ENCODE measurements at places on chromosomes 4 and X. TPM values are rescaled to one million over a fixed set of nuclear protein-coding genes. Genes with fewer than 3 reads are reported as not detected.

The MAGEA8 gene
- polyA plus RNA-seq: 0.63 TPM

The CT55 gene
- 0.42 TPM for polyA plus RNA-seq

The GLRA3 gene
- not detected for polyA plus RNA-seq

The IL21 gene
- not detected for polyA plus RNA-seq

- DNase-seq: no peak
Observed at GRCh38 chr4:48693856-48694574, 86.1 kb downstream of the FRYL start.

DNA sequence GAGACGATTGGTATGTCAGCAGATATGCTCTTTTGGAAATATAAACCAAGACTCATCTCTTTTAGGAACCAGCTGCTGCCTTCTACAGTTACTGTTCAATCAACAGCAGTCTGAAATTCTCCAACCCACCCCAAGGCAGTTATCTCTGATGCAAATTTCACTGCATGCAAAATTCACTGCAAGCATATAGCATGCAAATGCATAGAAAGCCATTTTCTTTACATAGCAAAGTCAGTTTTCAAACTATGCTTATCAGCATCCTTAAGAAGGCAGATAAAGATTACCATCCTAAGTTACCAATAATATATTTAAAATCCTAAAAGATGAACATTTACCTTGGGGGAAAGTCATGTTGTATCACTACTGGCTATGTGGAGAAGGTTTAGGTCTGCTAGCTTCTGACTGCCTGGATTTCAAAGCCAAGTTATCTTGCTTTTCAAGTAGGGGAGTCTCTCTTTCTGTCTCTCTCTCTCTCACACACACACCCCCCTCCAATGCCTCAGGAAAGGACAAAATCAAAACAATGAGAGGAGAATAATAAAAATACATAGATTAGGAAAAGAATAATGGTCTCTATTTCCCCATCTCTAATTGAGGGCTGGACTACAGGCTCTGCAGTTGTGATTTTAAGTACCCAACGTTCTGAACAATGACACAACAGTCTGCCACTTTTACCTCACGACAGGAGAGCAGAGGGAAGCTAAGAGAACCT, 1.5 kb downstream of the NMU start:
- no peak for DNase-seq

GRCh38 chr4:25982962-25983361, 68.9 kb downstream of the SMIM20 start:
- DNase-seq: no peak

DNA sequence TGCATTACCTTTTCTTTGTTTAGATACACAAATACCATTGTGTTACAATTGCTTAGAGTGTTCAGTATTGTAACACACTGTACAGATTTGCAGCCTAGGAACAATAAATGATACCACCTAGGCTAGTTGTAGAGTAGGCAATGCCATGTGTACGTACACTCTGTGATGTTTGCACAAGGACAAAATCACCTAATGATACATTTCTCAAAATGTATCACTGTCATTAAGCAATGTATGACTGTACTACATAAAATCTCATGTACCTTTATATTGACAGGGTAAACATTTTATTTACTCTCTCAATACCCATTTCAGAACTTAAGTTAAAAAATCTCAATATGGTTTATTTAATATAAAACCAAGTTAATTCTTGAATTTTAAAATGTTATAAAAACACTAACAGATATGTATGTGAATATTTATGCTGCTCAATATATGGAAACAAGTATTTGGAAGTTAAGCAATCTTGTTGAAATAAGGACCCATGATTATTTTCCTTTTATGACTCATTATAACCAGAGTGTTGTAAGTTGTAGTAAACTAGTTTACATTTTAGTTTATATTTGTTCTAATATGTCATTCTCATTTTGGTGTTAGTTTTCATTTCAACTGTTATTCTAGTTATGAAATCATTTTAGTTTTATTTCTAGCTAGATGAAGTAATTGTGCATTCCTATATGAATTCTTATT, 409.2 kb downstream of the TLL1 start:
- no peak for DNase-seq

DNA sequence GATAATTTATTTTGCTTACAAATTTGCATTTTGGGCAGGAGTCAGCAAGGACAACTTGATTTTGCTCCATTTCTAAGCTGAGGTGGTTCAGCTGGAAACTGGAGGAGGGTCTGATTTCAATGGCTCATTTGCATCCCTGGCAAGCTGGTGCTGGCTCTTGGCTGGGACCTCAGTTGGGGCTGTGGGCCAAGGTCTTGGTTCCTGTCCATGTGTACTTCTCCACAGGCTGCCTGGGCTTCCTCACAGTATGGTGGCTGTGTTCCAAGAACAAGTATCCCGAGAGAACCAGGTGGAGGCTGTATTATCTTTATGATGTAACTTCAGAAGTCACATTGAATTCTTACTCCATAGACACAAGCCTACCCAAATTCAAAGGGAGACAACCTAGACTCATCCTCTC, 77.0 kb upstream of the STX18 start:
- no peak for DNase-seq

- DNase-seq: no peak
Observed at GRCh38 chr4:88353324-88353723, 25.3 kb upstream of the HERC6 start.

- DNase-seq: no peak
Observed at GRCh38 chr4:103137446-103137827, 37.8 kb upstream of the BDH2 start.

DNA sequence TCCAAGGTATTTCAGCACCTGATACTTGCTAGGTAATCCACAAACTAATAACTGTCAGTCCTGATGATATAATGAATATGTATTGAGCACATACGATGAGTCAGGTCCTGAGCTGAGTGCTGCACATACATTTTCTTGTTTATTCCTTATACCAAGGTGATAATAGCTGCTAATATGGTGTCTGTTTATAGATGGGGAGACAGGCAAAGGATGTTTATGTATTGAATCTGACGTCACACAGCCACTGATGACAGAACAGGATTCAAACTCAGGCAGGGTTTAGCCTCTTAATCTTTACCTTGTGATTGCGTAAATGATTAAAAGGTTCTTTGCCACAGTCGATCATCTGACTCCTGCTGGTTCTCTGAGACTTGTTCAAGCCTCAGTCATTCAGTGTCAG, 609.9 kb upstream of the CPEB2 start:
- no peak for DNase-seq

- no peak for DNase-seq
Observed at GRCh38 chr4:83093060-83093640, 21.4 kb downstream of the PLAC8 start.

DNA sequence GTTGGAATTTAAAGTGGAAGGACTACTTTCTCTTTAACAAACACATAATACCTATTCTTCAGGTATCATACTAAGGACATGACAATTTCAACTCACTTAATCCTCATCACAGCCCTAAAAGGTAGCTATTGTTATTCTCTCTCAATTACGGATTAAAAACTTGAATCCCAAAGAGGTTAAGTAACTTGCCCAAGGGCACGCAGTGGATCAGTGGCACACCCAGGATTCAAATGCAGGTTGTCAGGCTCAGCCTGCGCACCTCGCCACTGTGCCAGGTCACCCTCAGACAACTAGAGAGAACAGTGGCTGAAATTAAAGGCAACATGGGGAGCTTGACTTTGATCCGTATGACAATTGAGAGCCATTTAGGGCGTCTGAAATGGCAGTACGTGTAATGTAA, 67.6 kb downstream of the MFAP3L start:
- DNase-seq: no peak

Data from muscle of arm (tissue), 14 donors.